ENCODE measurements at places on chromosomes 16 and 17.
A peak's percentile ranks its signal among the peaks of the same experiment; 100 is the strongest.

- DNase-seq = no peak
These were observed 44.1 kb downstream of the ZNF423 start for GRCh38 chr16:49811644-49812334.

- peak; percentile 37 for DNase-seq
These were observed at the start of gene ASPHD1 for GRCh38 chr16:29900102-29900887. Gene ASPHD1, plus strand, starts transcription at chr16:29900488. Its CDS starts 484 bp downstream, at chr16:29900972.

DNA sequence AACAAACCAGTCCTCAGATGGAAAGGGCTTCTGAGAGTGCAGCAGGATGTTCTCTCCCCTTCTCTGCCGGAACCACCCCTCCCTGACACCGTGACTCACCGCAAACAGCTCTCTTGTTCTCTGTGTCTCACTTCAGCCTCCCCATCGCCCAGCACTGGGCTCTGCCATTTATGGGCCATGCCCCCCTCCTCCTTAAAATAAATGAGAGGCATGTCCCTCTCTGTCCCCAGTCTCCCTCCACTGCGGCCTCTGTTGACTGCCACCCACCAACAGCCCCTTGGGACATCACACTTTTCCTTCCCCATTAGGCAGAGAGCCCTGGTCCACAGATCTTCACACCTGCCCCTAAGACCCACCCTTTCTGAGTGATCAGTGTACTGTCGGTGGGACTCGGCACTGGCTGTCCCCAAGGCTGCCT is 6.3 kb downstream of the CCDC102A start:
- DNase-seq = peak; percentile 54

DNA sequence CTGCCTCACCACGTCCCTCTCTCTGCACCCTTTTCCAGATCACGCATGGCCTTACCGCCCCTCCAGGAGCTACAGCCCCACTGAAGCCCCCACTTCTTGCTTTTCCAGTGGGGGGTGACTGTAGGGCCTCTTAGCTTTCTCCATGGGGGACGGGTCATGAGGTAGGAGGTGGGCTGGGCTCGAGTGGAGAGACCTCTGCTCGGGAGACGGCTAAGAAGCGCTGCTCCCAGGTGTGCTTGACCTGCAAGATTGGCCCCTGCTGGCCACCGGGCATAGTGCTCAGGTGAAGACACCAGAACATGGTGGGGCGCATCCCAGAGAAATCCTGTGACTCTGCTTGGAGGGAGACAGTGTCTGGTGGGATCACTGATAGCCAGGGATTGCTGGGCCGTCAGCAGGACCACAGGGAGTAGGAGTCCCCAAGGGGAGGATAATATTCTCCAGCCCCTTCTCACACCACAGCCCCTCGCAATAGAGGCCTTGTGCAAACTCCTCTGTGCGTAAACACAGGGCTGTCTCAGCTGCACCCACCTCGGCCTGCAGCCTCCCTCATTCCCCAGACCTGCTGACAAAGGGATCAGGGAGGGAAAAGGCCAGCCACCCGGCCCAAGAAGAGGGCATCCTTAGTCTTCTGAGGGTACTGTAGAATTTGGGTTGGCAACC is 8.9 kb upstream of the GALK1 start:
- no peak for DNase-seq

DNA sequence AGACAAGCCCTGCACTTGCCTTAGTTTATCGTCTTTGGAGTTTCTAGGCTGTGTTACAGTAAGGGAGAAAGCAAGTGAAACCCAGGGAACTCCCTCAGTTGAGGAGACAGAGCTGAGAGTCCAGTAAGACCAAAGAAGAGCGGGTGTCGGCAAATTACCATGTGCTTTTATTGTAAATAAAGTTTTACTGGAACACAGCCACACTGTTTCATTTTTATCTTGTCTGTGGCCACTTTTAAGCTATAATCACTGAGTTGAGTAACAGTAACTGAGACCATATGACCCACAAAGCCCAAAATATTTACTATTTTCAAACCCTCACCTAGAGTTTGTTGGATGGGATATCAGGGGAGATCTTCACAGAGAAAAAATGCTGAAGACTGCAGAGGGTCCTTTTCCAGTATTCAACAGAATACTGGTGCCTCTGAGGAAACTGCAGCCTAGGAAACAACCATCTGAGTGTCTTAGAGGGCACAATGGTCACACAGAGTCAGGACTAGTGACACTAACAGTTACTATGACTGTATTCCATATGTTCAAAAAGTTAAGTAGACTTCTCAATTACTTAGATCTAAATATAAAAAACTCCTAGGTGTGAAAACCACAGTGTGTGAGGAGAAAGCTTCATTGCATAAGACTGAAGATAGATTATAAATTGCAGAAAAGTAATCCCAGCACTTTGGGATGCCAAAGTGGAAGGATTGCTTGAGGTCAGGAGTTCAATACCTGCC is 351.1 kb upstream of the TBX2 start:
- DNase-seq = no peak

Measured in stimulated activated CD4-positive, alpha-beta T cell treated with anti-CD3 and anti-CD28 coated beads, TNF-alpha, amount 100 ng/mL, for 48 hours (primary cell).